ENCODE measurements at places on chromosomes 16 and 17.

- DNase-seq, result no peak
Observed at GRCh38 chr16:24525970-24526559, 13.3 kb upstream of the RBBP6 start.

- no peak for DNase-seq
Observed at GRCh38 chr17:42291129-42291528, 2.8 kb downstream of the STAT5A start.

DNA sequence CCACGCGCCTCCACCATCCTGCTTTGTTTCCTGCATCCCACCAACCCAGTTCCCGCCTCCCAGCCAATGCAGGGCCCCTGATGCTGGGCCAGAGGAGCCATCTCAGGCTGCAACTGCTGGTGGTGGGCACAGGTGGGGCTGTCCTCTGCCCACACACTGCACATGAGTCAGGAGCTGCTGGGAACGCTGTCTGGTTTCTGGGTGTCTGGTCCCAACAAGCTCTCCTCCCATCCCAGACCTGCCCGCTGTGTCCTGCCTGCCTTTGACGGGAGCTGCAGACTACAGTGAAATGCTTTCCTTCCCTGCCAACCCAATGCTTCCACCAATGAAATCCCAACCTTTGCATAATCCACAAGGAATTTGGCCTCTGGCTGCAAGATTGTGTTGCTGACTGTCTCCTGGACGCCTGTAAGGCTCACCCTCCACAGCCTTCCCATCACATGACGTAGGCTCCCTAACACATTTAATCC is 98.9 kb downstream of the N4BP1 start:
- no peak for DNase-seq

DNA sequence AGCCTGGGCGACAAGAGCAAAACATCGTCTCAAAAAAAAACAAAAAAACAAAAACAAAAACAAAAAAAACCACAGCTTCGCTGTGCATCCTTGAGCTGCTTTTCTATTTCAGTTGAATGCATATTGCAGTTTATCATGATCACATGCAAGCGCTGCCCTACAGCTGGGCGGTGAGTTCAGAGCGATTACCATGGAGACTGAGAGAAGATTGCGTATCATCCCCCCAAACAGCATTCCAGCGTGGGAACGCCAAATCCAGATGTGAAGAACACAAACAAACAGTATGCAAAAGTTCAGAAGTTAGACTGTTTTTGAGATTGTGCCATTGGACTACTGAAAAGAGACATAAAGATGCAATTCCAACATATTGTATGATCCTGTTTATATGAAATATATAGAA is 15.1 kb upstream of the SLC52A1 start:
- no peak for DNase-seq

GRCh38 chr17:45221081-45222013 is at the start of gene FMNL1:
FMNL1 (plus strand) TSS chr17:45221885; CDS start chr17:45222125, 240 bp downstream.
- DNase-seq, result no peak

GRCh38 chr17:4261452-4261851 is 2.3 kb downstream of the ANKFY1 start:
- no peak for DNase-seq

- DNase-seq, result no peak
Observed at GRCh38 chr17:47964856-47965255, 6.1 kb upstream of the CDK5RAP3 start.

GRCh38 chr17:55961386-55961785 is 191.9 kb upstream of the ANKFN1 start:
- no peak for DNase-seq

GRCh38 chr16:88522276-88522949 is 47.8 kb upstream of the ZC3H18 start:
- no peak for DNase-seq

DNA sequence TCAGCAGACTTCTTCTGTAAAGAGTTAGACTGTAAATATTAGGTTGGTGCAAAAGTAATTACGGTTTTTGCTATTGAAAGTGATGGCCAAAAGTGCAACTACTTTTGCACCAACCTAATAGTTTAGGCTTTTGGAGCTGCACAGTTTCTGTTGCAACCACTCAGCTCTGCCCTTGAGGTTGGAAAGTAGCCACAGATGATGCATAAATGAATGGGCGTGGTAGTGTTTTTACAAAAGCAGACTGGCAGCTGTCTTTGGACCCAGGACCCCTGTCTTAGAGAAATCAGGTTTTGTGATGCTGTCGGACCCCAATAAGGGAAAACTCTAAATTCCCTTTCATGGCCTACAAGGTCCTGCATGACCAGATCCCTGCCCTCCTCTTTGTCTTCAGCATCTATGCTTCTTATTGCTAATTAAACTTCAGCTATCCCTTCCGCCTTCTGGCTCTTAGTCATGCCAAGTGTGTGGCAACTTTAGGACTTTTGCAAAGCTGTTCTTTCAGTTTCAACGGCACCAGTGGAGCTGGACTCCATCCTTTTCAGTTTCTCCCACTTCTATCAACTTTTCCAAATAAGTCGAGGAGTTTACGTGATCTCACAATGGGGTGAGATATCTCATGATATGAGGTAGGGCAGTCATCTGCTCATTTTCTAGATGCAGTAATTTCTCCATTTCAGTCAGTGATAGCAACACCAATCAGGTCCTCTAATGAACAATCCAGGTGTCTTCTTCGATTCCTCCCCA is 232.3 kb downstream of the XYLT1 start:
- DNase-seq, result no peak

DNA sequence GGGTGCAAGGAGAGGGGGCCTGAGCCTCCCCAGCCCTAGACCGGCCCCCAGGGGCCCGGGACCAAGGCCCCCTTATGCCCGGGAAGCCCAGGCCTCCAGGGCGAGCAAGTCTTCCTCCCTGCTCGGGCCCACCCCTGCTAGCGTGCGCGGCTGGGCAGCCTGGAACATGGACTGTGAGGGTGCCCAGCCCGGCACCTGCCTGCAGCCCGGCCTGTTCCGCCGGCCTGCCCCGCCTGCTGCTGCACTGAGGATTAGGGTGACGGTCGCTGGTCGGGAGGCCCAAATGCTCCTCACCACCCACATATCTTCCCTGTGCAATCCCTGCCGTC is 6.0 kb downstream of the HS3ST6 start:
- DNase-seq, result no peak

DNA sequence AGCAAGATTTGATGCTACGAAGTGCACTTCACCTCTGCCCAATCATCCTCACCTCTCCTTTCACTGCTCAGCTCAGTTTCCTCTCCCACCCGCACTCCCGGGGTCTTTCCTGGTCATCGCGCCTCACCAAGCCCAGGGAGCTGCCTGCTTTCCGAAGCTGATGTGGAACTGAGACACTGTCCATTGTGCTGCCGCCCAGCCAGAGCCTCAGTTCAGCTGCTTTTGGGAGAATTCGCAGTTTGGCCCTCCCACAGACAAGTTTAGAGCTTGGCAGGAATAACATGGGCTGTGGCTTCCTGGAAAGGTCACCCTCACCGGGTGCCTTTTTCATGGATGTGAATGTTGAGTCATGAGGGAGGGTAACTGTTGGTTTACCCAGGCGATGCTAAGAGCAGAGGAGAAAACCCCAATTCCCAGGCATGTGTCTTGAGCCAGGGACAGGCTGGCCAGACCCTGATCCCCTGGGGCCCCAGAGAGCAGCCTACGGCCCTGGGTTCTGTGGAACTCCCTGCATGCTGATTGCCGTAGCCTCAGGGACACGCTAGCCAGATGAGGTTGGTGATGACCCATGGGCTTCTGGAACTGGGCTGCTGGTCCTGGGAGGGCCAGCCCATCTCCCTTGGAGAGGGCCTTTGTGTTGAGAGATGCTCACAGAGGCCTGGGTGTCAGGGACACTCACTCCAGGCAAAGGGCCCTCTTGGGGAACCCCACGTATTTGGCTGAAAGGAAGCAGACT is 1687.5 kb downstream of the TP53TG3F start:
- no peak for DNase-seq

DNA sequence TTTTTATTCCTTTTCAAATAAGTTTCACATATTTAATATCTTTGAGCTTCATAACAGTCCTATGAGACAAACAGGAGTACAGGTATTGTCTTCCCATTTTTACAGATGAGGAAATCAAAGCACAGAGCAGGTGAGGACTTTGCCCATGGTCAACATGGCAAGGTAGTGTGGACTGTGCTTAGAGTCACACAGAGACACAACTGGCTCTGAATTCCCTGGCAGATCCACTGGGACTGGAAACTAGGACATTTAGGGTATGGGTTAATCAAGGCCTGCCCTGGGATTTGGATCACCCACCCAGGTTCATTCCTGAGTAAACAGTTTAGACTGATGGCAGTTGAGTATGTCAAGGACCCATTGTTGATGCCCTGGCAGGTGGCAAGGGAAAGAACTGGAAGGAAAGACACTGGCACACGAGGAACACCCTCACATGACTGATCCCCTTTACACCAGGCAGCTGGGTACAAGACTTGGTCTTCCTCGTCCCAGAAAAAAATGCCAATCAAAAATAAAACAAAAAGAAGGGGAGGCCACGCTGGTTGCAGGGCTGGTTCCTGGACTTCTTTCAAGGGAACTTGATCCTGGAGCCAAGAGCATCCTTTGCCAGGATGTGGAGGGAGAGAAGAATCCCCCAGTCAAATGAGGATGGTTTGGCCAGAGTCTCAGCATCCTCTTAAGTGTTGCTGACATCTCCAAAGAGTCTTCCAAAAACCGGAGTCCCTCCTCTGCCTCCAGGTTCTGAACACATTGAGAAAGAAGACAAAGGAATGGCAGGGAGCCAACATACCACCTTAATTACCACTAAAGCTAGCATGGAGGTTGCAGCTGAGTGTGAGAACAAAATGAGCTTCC is 34.9 kb downstream of the CHD9 start:
- DNase-seq, result no peak

- DNase-seq, result no peak
Observed at GRCh38 chr16:1144476-1145382, 8.2 kb upstream of the CACNA1H start.

GRCh38 chr16:14199624-14200023 is 128.5 kb downstream of the MRTFB start:
- no peak for DNase-seq

- DNase-seq, result no peak
Observed at GRCh38 chr16:69143116-69143515, 10.7 kb downstream of the UTP4 start.

GRCh38 chr17:10286324-10286723 is 86.5 kb downstream of the MYH13 start:
- no peak for DNase-seq

DNA sequence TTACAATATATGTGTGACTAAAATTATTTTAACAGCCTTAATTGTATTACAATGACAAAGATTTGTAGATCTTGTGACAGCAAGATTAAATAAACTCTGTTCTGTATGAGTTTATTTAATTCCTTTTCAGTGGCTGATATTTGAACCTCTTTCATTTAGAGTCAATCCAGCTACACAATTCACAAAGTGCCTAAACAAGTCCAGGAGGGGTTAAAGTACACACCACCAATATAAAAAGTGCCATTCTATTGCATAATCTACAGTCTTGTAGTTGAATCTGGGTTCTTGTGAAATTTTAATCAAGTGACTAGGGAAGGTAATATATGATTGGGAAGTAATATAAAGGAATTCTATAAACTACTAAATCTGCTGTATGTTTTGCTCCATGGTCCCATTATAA is 3.9 kb upstream of the NFAT5 start:
- peak; percentile 6 for DNase-seq

DNA sequence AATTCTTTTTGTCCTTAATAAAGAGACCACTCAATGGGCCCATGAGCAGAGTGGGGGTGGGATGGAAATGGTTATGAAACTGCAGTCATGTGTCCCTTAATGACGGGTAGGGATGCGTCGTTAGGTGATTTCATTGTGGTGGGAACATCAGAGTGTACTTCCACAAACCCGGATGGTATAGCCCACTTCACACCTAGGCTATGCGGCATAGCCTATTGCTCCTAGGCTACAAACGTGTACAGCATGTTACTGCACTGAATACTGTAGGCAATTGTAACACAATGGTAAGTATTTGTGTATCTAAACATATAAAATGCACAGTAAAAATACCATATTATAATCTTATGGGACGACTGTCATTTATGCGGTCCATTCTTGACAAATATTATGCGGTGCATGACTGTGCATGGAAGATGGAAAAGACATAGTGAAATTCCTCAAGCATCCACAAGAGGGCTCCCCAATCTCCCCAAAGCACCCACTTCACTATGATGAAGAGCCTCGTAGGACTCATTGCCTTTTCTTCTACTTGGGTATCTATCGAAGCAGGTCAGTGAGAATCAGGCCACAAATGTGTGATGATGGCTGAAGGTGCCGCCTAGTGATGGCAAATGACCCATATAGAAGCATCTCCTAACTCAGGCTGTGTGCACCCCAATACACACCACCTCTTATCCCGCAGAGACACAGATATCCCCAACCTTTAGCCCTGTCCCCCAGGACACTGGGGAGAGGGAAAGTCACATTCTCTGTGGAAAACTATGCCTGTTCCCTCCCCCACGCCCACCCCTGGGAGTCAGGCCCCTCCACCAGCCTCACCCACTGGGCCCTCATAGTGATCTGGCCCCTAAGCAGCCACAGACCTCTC is 43.5 kb downstream of the TBX21 start:
- peak; percentile 71 for DNase-seq

DNA sequence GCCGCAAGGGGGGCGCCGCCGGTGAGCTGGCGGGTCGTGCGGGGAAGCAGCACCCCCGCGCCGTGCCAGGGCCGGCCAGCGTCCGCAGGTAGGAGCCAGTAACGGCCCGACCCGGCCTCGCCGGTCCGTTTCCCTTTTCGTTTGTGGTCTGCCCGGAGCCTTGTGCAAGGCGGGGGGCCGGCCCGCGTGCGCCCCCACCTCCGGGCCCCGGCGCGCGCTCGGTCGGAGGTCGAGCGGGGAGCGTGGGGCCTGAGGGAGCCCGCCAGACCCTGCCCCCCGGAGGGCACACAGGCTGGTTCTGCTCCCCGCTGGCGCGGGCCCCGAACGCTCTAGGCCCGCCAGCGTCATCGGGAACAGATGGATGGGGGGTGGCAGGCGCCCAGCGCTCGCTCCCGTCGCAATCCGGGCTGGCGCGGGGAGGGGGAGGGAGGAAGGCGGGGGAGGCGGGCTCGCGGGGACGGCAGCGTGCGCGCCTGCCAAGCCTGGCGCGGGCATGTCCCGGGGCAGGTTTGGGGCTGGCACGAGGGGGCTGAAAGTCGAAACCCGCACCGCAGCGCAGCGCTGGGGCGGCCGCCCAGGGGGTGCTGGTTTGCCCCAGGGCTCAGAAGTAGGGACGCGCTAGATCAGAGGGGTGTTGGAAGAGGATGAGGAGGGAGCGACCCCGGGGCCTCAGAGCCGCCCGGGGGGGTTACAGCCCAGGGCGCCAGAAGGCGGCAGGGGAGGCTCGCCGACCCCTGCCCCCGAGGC is 1.5 kb upstream of the GSE1 start:
- peak; percentile 82 for DNase-seq

GRCh38 chr16:24156777-24157176 is 99.4 kb upstream of the CACNG3 start:
- DNase-seq, result no peak

- peak; percentile 22 for DNase-seq
Observed at GRCh38 chr16:75695708-75696107, 5.6 kb downstream of the DUXB start.
